ENCODE measurements at places on chromosomes 16 and 17.

DNA sequence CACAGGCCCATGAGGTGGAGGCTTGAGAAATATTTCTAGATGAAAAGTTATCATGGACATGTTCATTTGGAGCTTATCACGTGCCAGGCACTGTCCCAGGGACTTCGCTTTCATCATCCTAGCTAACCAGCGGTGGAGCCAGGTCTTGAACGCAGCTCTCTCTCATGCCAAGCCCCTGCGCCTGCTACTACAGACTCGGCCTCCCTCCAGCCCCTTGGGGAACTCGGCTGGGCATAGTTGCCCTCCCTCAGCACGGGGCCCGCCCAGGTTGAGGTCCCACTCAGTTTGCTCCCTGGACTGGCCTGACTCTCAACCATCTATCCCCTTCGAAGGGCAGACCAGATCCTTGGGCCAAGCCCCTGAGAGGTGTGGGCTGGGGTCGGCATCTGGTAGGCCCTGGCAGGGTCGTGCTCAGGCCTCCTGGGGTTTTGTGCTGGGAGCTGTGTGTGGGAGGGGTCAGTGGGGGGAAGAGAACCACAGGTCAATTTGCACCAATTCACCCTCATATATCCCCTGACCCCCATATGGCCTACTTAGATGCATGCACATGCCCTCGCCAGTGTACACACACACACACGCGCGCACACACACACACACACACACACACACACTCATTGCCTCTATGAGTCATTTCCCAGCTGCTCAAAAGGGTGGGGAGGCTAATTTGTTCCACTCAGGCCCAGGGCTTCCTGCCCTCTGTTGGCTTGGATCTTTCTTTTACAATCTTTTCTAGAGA is 12.1 kb upstream of the SCN4A start:
- DNase-seq = no peak

DNA sequence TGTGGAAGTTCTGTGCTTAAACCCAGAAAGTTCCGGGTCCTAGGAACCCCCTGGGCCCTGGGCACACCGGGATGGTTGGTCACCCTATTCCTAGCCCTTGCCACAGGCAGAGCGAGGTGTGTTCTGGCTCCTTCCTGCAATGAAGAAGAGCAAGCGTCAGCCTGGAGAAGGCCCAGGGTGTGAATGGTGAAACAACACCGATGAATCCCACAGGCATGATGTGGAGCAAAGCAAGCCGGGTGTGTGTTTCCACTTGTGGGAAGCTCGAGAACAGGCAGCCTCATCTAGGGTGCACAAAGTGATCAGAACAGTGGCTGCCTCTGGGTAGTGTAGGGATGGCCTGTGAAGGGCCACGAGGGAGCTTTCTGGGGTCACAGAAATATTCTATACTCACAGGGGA is 13.8 kb downstream of the KCNG4 start:
- DNase-seq = no peak

GRCh38 chr17:5630434-5630833 is 46.1 kb upstream of the NLRP1 start:
- no peak for DNase-seq

- no peak for DNase-seq
Measured at GRCh38 chr17:59941131-59941530, 23.4 kb downstream of the RNFT1 start.

Data from K562 (cell line).